Astrocyte (in vitro differentiated cells and primary cell): ENCODE measurements at places on chromosomes 2 and 18. TPM values are rescaled to one million over a fixed set of nuclear protein-coding genes. Genes with fewer than 3 reads are reported as not detected.

GPR17 gene
- total RNA-seq, result 0.18 TPM in 1 of 2 replicates, not detected in the other

DAPL1 gene
- not detected in 2 replicates for total RNA-seq

TMEFF2 gene
- total RNA-seq, result 0.26 and 0.41 TPM in 2 replicates

DNA sequence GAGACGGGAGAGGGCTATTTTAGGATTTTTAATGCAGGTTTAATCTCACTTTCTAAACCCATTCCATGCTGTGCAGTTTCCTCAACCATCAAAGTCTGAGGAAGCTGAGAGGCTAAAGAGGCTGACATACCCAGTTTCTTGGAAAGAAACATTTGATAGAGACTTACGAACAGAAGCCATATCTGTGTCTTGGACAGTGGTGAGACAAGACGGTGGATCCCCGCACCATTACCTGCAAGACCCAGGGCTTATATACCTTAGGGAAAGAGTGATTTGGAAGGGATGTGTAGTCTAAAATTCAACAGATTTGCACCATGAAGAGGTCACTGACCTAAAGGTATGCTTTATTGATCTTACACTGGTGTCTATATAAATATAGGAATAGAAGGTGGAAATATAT lies 13.5 kb downstream of the EEF1B2 start:
- no peaks in the 10 kb centered on the region for H3K27me3 ChIP-seq
- no peaks in the 10 kb centered on the region for H3K36me3 ChIP-seq
- no peak overlapping the region for H3K27ac ChIP-seq
- H3K4me1 ChIP-seq, result no peaks in the 10 kb centered on the region

DNA sequence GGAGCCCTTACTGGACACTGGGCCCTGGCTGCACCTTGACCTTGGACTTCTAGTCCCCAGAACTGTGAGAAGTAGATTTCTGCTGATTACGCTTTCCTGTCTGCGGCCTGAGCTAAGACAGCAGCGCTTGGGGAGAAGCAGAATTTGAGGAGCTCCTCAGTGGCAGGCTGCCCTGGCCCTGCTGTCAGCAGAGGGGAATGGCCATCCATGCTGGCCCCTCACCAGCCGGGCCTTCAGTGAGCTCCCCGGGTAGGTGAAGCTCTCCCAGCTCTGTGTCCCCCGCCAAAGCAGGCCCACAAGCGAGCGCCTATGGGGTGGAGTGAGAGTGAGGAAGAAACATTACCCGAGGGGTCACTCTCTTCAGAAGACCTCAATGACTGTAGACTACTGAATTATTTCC lies 51.6 kb downstream of the RRM2 start:
- H3K27me3 ChIP-seq, result no peaks in the 10 kb centered on the region
- no peak overlapping the region for H3K4me3 ChIP-seq
- H3K36me3 ChIP-seq, result no peaks in the 10 kb centered on the region
- no peak for DNase-seq
- peaks cover 20% of the 10 kb centered on the region for H3K4me1 ChIP-seq

GRCh38 chr2:207165121-207166038 lies at the start of gene KLF7:
KLF7 (minus strand) TSS chr2:207165948; CDS start chr2:207165568, 380 bp downstream.
- peak within 1 kb of the TSS; percentile 96 for H3K4me3 ChIP-seq
- peak within 1 kb of the TSS; percentile 98 for H3K27ac ChIP-seq
- DNase-seq, result peak; percentile 48
- H3K4me1 ChIP-seq, result peaks cover 38% of the 10 kb centered on the region

DNA sequence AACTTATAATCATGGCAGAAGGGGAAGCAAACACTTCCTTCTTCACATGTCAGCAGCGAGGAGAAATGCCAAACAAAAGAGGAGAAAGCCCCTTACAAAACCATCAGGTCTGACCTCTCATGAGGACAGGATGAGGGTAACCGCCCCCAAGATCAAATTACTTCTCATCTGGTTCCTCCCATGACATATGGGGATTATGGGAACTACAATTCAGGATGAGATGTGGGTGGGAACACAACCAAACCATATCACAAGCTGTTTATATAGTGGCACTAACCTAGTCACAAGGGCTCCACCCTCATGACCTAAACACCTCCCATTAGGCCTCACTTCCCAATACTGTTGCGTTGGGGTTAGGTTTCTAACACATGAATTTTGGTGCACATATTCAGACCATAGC lies 110.0 kb downstream of the OSBPL6 start:
- DNase-seq, result no peak
- no peaks in the 10 kb centered on the region for H3K4me1 ChIP-seq
- no peaks in the 10 kb centered on the region for H3K36me3 ChIP-seq
- no peaks in the 10 kb centered on the region for H3K27me3 ChIP-seq
- no peak overlapping the region for H3K27ac ChIP-seq

DNA sequence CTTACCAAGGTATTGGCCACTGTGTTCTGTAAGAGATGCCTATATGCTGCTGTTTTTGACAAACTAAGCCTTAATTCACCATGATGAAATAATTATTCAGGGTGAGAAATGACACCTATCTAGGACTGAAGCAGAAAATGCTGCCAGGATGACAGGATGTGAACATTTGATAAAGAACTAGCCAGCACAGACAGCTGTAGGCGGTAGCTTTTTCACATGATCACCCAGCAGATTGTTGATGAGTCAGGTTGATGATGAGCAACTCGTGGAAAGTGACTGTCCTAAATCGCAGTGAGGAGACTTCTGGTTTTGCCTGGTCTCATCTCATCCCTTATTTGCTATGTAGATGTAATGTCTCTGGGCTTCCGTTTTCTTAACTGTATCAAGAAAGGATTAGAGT lies 144.1 kb downstream of the PRPF40A start:
- H3K27ac ChIP-seq, result no peak overlapping the region
- no peaks in the 10 kb centered on the region for H3K27me3 ChIP-seq
- no peak overlapping the region for H3K4me3 ChIP-seq
- H3K4me1 ChIP-seq, result peaks cover 18% of the 10 kb centered on the region

DNA sequence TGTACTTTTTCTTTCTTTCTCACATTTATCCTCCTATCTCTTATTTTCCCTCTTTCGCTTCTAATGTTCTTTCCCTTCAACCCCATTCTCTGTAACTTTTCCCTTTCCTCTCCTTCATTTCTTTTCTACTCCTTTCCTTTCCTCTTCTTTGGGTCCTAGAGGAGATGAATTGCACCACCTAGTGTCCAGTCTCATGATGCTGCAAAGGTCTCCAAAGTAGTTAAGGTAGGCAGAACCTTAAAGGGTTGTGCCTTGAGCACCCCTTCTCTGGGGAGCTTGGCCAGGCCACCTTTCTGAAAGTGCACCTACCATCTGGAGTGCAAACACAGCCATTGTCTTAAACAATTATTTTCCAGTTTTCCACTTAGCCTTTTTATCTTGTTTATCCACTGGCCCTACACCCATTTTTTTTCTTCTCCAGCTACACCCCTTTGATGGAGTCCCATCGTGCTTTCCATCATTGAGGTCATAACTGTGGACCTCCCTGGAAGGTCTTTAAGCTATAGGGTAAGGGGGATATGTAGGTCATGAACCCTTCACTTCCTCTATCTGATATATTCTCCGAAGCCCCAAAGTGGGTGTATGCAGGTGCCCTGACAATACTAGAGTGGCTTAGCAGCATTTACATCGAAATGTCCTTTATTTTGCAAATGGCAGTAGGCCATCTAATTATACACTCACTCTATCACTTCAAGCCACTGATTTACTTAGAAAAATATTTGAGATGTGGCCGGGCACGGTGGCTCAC lies 155.9 kb downstream of the ESCO1 start:
- H3K4me3 ChIP-seq, result no peak overlapping the region
- H3K4me1 ChIP-seq, result no peaks in the 10 kb centered on the region
- peak; percentile 43 for DNase-seq
- no peaks in the 10 kb centered on the region for H3K27me3 ChIP-seq

DNA sequence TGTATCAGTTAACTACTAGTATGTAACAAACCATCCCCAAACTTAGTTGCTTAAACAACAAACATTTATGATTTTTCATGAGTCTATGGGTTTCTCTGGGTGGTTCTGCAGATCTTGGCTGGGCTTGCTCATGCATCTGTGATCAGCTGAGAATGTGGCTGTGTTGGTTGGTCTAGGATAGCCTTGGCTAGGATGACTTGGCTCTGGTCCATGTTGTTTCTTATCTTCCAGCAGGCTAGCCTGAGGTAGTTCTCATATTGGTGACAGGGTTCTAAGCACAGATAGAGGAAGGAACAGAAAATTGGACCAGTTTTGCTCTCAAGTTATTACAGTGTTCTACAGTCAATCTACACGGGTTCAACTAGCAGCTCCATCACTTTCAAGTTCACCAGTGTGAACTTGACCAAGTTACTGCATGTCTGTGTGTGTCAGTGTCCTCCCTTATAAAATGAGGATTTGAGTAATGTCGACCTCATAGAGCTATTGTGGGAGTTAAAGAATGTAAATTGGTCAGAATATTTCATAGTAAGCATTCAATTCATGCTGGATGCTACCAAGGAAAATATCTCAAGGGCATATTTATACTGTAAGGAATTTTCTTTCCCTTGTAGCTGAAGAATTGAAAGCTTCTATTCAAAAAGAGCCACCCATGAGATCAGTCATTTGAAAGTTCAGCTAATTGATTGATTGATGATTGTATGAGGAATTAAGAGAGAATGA lies 65.3 kb downstream of the MYO3B start:
- no peak overlapping the region for H3K27ac ChIP-seq
- H3K36me3 ChIP-seq, result no peaks in the 10 kb centered on the region
- no peak for DNase-seq
- H3K27me3 ChIP-seq, result peaks cover 8% of the 10 kb centered on the region
- no peaks in the 10 kb centered on the region for H3K4me1 ChIP-seq
- H3K4me3 ChIP-seq, result no peak overlapping the region

- no peak overlapping the region for H3K27ac ChIP-seq
- H3K4me1 ChIP-seq, result peaks cover 3% of the 10 kb centered on the region
- DNase-seq, result no peak
- no peaks in the 10 kb centered on the region for H3K36me3 ChIP-seq
These were observed 12.5 kb downstream of the HDLBP start for GRCh38 chr2:241302759-241303651.

GRCh38 chr18:78213361-78213994 lies 766.1 kb upstream of the SALL3 start:
- H3K4me1 ChIP-seq, result no peaks in the 10 kb centered on the region
- H3K4me3 ChIP-seq, result no peak overlapping the region
- no peaks in the 10 kb centered on the region for H3K36me3 ChIP-seq
- H3K27me3 ChIP-seq, result no peaks in the 10 kb centered on the region

- H3K4me3 ChIP-seq, result peak overlapping the region; percentile 74
- H3K36me3 ChIP-seq, result no peaks in the 10 kb centered on the region
- no peaks in the 10 kb centered on the region for H3K27me3 ChIP-seq
- peak overlapping the region; percentile 91 for H3K27ac ChIP-seq
These were observed 97.9 kb upstream of the SERTAD2 start for GRCh38 chr2:64751286-64752260.

DNA sequence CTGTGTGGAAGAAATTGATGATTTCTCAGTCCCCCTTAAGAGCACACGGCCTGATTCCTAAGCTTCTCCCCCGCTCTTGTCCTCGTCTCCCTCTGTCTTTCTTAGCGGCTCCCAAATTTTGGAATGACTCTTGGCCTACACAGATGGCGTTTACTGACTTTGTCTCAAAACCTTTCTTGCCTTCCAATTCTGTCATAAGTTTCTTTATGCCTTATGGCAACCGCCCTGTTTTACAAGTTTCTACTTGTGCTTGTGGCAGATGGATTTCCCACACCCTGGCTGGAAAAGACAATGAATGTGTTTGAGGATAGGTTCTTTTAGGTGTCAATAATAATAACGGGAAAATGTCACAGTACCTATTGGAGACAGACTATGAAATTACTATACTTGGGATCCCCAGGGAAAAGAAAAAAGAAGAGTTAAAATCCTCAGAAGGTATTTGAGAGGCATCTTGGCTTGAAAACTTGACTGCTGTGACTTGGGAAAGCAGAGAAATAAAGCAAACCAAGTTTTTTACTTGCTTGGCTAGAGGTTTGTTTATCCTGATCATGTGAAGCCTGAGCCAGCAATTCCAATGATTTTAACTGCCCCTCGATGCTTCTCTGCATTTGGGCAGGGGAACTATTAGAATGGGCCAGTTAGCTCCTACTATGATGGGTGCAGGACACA lies 276.4 kb downstream of the HRH4 start:
- no peak for DNase-seq
- peaks cover 2% of the 10 kb centered on the region for H3K27me3 ChIP-seq
- no peaks in the 10 kb centered on the region for H3K36me3 ChIP-seq
- no peak overlapping the region for H3K27ac ChIP-seq

DNA sequence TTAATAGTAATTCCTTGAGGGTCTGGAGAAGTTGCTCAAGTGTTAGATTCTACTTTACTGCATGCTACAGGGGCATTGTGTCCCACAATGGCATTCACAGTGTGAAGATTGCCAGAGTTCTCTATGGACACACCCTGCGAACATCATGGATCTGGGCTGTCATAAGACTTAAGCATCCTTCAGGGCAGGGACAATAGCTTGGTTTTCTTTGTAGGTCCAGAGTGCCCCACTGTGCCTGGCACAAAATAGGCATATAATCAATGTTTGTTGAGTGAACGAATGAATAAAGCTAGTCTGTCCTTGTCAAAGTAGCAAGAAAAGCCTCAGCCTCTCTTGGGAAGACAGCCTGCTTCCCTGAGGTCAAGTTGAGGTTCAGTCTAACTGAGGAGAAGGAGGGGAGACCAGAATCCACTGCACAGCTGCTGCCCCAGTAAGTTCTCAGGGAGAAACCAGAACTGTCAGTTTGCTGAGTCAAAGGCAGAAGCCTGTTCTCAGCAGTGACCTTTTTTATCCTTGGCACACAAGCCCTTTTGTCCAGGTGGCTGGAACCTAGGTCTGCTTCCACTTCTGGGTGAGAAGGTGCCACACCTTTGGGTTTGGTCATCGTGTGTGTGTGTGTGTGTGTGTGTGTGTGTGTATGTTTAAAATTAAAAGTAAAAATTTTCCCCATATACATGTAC lies 15.0 kb downstream of the INPP4A start:
- H3K27me3 ChIP-seq, result no peaks in the 10 kb centered on the region
- no peak overlapping the region for H3K4me3 ChIP-seq
- H3K27ac ChIP-seq, result no peak overlapping the region

DNA sequence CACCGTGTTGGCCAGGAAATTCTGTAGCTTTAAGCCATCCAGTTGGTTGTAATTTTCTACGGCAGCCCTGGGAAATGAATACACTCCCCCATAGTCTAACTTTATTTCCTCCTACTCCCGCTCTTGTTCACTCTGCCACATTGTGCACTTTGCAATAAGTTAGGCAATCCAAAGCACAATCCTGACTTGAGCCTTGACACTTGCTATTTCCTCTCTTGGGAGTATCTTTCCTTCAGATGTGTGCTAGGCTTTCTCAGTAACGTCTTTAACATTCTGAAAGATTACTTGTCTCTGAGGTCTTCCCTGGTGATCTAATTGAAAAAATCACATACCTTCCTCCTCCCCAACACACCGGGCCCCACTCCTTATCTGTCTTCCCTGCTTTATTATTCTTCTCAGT lies 65.9 kb upstream of the RAB27B start:
- H3K4me1 ChIP-seq, result peaks cover 5% of the 10 kb centered on the region
- no peak overlapping the region for H3K27ac ChIP-seq
- DNase-seq, result no peak
- no peaks in the 10 kb centered on the region for H3K27me3 ChIP-seq

GRCh38 chr18:62736077-62736855 lies 20.9 kb downstream of the PHLPP1 start:
- H3K36me3 ChIP-seq, result no peaks in the 10 kb centered on the region
- no peak overlapping the region for H3K4me3 ChIP-seq
- H3K27me3 ChIP-seq, result no peaks in the 10 kb centered on the region
- no peak for DNase-seq
- no peaks in the 10 kb centered on the region for H3K4me1 ChIP-seq
- no peak overlapping the region for H3K27ac ChIP-seq

- no peak overlapping the region for H3K27ac ChIP-seq
- H3K4me3 ChIP-seq, result no peak overlapping the region
- no peaks in the 10 kb centered on the region for H3K36me3 ChIP-seq
- H3K4me1 ChIP-seq, result no peaks in the 10 kb centered on the region
These were observed 416.1 kb upstream of the ETAA1 start for GRCh38 chr2:66981074-66981473.
